NCI-H1436 (cell line): ENCODE measurements at places on chromosomes 3 and 15.

DNA sequence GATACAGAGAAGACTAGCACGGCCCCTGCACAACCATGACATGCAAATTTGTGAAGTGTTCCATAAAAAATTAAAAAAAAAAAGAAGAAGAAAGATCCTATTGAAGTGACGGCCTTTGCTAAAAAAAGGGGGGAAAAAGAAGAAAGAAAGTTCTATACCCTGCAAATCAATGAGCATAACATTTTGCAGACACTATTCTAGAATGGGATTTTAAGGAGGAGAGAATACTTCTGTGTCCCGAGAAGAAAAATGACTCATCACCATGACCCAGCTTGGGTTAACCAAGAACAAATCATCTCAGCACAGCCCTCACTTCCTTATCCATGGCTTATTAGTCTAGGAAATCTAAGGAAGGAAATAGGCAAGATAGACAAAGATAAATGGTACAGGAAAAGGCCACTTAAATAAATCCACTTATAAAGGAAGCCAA lies 7.4 kb upstream of the SH3BP5 start:
- DNase-seq, result no peak

DNA sequence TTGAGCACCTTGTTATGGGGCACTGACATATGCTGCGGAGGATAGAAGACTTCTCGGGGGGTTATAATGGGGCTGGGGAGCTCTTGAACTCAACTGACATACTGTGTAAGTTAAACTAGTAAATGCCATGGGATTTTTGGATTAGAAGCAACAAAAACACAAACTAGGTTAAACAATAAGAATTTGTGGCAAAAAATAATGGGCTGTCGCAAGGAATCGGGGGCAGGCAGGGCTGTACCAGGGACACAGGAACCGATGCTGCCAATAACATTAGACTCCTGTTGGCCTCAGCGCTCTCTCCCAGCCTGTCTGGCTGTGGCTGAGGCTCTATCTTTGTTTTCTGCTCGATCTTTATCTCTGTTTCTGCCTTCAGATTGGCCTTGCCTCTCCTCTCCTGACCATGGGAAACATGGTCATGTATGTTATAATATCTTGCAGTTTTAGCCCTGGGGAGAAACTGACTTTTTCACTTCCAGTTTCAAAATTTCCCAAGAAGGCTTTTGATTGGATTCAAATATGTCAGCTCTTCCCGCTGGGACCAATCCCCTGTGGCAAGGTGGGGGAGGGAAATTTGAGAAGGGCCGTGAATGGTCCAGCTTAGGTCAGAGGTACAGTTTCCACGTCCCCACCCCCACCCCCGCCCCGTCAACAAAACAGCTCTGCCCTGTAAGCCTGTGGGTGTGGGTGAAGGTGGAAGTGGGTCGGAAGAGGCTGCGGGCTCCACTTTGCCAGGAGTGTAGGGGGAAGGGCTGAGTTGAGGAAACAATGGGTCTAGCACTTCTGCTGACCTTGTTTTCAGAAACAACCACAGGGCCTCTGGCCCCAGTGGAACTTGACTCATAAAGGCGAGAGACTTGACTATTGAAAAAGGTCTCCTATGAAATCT lies 161.1 kb upstream of the TBL1XR1 start:
- DNase-seq, result peak; percentile 43

- no peak for DNase-seq
Observed at GRCh38 chr3:46537779-46538178, 28.3 kb downstream of the LRRC2 start.

DNA sequence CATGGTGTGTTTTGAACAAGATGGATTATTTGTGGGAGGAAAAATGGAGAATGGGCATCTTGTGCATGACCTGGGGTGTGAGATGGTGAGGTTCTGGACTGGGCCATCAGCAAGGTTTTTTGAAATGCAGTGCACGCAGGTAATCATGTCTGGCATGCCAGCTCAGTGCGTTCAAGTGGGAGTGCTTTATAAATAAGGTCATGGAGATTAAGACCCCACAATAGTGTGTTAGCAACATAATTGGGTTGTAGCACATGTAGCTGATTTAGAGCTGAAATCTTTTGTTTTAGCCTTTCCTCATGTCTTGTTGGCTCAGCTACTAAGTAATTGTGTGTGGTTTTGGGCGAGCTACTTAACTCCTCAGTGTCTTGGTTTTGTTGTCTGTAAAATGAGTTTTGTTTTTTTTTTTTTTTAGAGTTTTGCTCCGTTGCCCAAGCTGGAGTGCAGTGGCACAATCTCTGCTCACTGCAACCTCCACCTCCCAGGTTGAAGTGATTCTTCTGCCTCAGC lies 3.9 kb upstream of the CACNA1D start:
- DNase-seq, result no peak

- DNase-seq, result no peak
Observed at GRCh38 chr15:66655511-66655910, 46.5 kb upstream of the SMAD6 start.

- no peak for DNase-seq
Observed at GRCh38 chr3:194728986-194729385, 43.3 kb downstream of the FAM43A start.

GRCh38 chr15:92152983-92153382 lies 240.7 kb upstream of the ST8SIA2 start:
- DNase-seq, result no peak

- no peak for DNase-seq
Observed at GRCh38 chr3:15794303-15794771, 3.4 kb downstream of the ANKRD28 start.

GRCh38 chr15:66760968-66761725 lies 59.1 kb downstream of the SMAD6 start:
- DNase-seq, result no peak

DNA sequence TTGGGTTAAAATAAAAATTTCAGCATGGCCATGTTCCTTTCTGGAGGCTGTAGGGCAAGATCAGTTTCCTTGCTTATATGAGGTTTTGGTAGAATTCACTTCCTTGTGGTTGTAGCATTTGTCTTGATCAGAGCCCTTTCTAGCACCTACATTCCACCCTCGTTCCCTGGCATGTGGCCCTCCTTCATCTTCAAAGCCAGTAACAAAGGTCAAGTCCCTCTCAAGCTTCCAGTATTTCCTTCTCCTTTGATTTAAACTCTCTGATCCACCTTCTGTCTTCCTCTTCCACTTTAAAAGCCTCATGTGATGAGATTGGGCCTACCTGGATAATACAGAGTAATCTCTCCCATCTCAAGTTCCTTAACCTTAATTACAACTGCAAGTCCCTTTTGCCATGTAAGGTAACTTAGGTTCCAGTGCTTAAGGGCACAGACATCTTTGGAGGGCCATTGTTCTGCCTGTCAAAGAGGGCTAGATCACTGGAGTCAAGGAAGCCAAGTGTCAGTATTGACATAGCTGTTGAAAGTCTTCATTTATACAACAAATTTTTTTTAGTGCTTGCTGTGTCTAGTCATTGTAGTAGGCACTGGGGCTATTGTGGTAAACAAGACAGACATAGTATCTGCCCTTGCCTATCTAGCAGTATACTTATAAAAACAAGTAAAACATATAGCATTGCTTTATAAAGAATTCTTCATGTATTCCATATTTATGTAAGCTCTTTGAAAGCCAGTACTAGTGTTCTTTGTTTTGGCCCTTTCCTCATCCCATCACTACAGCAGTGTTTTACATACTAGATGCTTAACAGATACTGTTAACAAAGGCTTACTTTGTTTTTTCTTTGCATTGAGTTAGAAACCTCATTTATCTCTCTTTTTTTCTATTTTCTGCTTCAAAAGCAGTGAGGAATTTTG lies 40.7 kb downstream of the GLCE start:
- no peak for DNase-seq

- DNase-seq, result no peak
Observed at GRCh38 chr15:47358876-47359275, 358.4 kb upstream of the SEMA6D start.

- DNase-seq, result no peak
Observed at GRCh38 chr3:11009898-11010297, 17.4 kb downstream of the SLC6A1 start.

DNA sequence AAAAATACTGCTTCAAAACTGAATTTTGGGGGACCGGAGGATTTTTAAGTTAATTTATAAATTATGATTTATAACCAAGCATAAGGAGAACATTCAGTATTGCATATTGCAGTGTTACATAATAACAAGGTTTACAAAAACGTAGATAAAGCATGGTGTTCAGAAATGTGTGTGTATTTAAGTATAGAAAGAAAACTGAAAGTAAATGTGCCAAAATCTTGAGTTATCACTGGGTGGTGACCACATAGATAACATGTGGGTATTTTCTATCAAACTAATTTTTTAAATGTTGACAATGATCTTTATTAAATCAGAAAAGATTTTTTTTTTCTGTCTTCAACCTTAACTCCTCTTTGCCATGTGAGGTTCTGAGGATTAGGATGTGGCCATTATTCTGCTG lies 32.6 kb downstream of the EIF2AK4 start:
- DNase-seq, result no peak

GRCh38 chr3:41143421-41144031 lies 55.8 kb upstream of the CTNNB1 start:
- no peak for DNase-seq

GRCh38 chr3:72191209-72191960 lies 406.4 kb upstream of the PROK2 start:
- DNase-seq, result no peak

DNA sequence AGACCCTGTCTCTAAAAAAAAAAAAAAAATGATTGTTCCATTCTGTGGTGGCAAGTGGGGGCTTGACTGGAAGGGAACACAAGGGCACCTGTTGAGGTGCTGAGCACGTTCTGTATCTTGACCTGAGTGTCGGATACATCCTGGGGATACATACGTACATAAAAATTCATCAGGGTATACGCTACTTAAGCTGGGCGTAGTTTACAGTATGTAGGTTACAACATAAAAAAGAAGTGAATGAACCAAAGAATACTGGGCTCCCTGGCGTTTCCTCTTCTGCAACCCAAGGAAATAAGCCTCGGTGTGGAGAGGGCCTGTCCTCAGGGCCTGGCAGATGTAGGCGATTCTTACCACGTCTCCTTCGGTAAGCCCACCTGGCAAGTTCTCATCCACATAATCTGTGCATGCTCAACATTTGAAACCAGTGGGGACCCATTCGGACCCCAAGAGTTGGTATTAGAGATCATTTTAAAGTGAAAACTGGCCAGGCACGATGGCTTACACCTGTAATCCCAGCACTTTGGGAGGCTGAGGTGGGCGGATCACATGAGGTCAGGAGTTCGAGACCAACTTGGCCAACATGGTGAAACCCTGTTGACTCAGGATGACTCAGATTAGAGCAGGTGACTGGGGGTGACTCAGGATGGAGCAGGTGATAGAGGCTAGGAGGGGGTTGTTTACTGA lies 5.1 kb upstream of the MUC20 start:
- no peak for DNase-seq

- DNase-seq, result no peak
Observed at GRCh38 chr15:88990185-88990679, 77.1 kb upstream of the MFGE8 start.

GRCh38 chr3:54321520-54321919 lies 199.2 kb downstream of the CACNA2D3 start:
- no peak for DNase-seq

DNA sequence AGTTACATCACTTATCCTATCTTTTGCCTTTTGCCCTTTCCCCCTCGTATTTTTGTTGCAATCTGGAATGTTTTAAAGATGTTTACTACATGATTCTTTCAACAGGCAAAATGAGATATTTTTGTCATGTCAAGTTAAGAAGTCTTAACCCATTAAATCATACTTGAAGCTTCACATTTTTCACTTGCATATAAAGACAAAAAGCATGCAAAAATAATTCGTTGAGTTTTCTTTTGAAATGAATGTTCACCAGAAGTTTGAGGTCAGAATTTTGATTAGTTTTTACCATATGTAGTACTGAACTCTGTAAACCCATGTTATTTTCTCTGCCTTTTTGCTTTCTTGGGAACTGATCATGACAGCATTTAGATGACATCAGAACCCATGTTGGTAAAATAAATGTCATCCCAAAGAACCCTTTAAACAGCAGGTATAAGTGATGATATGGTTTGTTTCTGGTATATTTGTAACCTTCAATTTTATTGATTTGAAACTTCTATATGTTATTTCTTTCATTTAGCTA lies 188.5 kb downstream of the GHSR start:
- DNase-seq, result no peak

DNA sequence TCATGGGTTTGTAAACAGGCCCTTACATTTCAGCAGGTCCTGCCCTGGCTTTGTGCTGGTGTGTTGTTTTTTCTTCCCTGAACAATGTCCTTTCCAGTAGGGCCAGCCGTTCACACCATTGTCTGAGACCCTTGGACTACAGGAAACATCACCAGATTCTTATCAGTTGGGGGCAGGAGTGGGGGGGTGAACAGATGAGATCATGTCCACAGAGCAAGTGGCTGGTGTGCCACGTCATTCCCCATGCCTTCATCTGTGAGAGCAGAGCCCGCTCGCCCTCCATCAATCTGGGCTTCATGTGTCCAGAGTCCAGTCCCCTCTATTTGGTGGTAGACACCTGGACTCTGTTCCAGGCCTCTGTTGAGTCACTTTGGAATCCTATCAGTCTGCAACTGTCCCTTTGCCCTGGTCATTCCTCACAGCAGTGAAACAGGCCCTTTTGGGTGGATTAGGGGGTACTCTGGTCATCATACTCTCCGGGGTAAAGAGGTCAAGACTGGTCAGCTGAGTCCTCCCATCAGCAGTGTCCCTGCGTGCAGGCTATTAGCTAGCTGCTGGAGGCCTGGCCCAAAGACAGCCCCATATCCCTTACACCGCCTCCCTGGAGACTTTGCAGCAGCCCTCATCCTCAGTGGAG lies 15.0 kb downstream of the SEMA3G start:
- DNase-seq, result no peak

DNA sequence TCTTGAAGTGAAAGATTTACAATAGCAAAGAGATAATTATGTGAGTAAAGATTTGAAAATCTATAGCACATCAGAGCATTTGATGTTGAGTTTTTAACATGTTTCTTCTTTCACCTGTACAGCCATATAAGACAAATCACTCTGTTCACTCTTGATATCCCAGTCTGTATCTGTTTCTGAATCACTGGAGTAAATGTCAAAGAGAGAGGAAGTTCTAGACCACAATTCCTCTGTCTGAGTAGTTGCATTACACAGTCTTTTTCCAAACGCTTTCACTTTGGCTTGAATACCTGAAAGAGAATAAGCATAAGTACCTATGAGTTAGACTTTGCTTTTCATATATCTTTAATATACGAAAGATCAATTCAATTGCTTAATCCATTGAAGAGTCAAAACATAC lies 9.9 kb downstream of the THAP10 start:
- DNase-seq, result no peak

DNA sequence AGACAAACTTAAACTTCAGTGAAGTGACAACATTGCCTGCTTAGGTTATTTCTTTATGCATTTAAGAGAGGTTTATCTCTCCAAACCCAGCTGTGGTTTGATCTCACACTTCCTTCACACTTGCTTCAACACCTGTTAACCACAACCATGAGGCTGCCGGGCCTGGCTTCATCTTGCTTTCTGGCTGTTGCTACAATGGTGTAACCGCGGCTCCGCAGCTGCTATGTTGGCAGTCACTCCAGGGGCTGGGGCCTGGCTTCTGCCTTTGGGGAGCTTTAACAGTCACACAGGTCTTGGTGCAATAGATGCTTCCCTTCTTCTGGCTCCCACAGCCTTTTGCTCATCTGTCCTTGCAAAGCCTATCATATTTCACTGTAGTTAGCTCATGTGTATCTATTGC lies 72.9 kb upstream of the MNS1 start:
- DNase-seq, result no peak

- DNase-seq, result no peak
Observed at GRCh38 chr3:40923143-40923542, 276.2 kb upstream of the CTNNB1 start.

GRCh38 chr3:180416111-180416594 lies 185.8 kb upstream of the TTC14 start:
- DNase-seq, result no peak

GRCh38 chr3:137471558-137472204 lies 292.4 kb upstream of the SOX14 start:
- DNase-seq, result no peak
